ENCODE measurements at places on chromosomes 6 and 20.

- no peak for DNase-seq
- peaks cover 19% of the 10 kb centered on the region for H3K27me3 ChIP-seq
- H3K27ac ChIP-seq = no peak overlapping the region
- H3K36me3 ChIP-seq = no peaks in the 10 kb centered on the region
- H3K4me1 ChIP-seq = peaks cover 5% of the 10 kb centered on the region
Observed at GRCh38 chr20:1876217-1876921, 18.8 kb upstream of the SIRPA start.

DNA sequence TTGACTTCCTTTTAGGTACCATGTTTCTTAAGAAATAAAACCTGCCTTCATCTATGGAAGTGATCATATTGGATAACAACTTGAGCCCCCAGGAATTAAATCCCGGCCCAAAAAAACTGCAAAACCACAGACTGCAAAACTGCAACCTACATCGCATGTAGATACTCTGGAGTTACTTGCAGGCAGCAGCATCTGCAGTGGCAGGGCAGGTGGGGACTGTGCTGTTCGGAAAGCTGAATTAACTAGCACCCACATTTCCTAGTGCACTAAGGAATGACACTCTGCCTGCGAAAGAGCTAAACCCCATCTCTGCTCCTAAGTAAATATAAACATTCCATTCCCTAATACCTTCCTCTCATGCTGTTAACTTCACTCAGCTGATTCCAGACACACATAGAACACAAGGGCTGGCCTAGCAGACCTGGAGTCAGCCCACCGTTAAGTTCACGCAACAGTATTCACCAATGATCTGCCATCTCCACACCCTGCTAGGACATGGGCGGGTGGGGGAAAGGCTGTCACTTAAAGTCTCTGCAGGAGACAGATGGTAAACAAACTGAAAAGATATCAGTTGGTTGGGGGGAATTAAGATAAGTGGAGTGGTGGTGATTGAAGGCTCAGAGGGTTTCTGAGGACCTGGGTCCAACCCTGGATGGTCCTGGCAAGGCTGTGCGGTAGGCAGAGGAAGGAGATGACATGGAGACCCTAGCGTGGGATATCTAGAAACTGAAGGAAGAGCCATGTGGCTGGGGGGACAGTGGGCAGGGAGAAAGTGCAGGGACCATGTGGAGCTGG is 128.4 kb downstream of the SYCP2 start:
- DNase-seq = no peak
- no peaks in the 10 kb centered on the region for H3K4me1 ChIP-seq
- no peaks in the 10 kb centered on the region for H3K27me3 ChIP-seq
- no peak overlapping the region for H3K4me3 ChIP-seq

DNA sequence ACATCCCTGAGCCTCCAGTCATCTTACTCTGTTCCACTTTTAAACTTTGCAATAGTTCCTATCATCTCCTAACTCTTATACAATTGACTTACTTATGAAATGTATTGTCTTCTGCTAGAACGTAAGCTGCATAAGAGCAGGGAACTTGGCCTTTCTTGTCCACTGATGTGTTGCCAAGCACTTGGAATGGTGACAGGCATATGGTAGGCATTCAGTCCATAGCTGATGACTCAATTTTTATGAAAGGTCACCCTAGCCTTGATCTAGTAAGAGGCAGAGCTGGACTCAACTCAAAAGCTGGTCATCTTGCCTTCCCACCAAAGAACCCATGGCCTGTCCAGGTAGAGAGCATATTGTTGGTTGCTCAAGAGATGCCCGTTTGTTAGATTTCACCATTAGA is 82.4 kb upstream of the FAM184A start:
- H3K27me3 ChIP-seq = peaks cover 6% of the 10 kb centered on the region
- DNase-seq = no peak
- H3K36me3 ChIP-seq = no peaks in the 10 kb centered on the region
- H3K4me3 ChIP-seq = no peak overlapping the region
- no peaks in the 10 kb centered on the region for H3K4me1 ChIP-seq
- no peak overlapping the region for H3K27ac ChIP-seq

DNA sequence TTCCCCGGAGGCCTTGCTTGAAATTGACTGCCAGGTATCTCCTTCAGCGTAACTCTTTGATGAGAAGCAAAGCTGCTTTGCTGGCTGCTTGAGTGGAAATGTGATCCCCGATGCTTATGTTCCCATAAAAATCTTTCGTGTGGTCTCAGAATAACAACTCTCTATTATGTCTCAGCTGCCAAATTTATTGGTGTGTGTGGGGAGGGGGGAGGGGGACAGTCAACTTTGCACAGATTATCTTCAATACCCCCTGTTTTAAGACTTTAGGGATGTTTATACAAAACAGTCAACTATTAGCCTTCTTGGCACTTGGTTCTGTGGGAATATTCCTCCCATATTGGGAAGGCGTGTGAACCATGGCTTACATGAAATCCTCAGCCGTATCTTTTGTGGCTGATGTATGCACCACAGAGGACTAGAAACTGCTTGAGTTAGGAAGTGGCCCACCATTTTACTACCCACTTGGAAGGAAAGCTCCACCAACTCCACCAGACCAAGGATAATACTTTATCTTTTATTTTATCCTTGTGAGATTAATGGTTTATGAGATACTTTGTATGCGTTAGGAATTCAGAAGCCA is 101.5 kb upstream of the SLC24A3 start:
- DNase-seq = no peak
- H3K4me1 ChIP-seq = no peaks in the 10 kb centered on the region
- H3K27ac ChIP-seq = no peak overlapping the region
- H3K36me3 ChIP-seq = no peaks in the 10 kb centered on the region
- H3K27me3 ChIP-seq = no peaks in the 10 kb centered on the region

DNA sequence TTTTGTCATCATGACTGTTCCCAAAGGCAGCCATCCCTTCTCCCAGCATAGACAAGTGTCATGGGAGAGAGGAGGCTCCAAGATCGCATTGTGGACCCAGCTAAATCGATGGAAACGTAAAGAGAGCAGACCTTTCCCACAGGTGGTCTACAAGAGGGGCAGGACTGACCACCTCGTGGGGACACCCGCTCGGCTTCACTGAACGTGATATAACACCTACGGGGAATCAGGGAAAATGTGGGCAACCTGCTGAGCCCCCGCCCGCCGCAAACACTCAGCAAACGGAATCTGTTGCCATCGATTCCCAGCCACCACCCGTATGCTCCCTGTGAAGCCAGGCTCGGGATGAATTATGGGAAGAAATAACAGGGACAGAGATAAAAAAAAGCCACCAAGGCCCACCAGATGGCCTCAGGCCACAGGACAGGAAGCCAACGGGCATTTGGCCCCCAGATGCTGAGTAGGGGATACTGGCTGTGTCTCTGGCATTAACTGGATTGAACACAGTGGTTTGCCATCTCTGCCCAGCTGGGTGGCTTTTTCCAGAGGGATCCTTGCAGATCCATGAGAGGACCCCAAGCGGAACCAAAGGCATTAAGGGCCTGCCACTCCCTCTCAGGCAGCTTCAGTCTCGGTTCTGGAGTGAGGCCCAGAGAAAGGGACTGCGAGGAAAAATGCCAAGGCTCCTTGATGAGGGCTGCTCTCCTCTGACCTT is 44.4 kb downstream of the BMP7 start:
- no peaks in the 10 kb centered on the region for H3K36me3 ChIP-seq
- no peak for DNase-seq
- no peak overlapping the region for H3K27ac ChIP-seq
- H3K27me3 ChIP-seq = peaks cover 12% of the 10 kb centered on the region

GRCh38 chr6:144753023-144753705 is 468.0 kb downstream of the UTRN start:
- H3K4me1 ChIP-seq = peaks cover 18% of the 10 kb centered on the region
- DNase-seq = no peak
- H3K4me3 ChIP-seq = no peak overlapping the region

DNA sequence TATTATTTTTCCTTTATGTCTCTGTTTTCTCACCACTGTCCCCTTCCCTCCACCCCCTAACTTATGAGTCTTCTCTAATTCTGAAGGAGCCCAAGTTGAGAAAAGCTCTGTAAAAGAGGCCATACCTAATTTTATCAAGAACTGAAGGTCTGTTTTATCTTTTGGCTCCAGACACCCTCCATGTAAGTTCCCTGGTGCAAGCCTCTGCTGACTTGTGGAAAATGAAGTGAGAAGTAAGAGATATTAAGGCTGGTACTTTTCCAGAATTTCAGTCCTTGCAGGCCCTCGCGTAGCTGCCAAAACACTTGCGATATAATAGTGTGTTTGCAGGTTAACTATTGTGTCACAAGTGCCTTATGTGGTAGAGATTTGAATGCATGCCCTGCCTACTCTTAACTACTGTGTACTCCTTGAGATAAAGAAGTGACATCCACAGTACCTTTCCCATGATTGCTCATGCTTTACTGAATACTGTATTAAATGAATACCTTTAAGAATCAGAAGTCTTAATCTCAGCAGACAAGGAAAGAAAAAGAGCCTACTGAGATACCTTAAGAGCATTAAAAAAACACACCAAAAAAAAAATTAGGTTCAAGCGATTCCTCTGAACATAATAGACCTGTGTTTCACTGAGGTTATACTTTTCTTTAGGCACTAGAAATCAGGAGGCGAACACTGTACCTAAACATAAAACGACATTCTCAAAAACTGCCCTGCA is 143.6 kb upstream of the ZNF184 start:
- H3K27ac ChIP-seq = no peak overlapping the region
- H3K4me3 ChIP-seq = peak overlapping the region; percentile 93
- no peaks in the 10 kb centered on the region for H3K36me3 ChIP-seq
- H3K27me3 ChIP-seq = peaks cover 13% of the 10 kb centered on the region
- peaks cover 18% of the 10 kb centered on the region for H3K4me1 ChIP-seq

DNA sequence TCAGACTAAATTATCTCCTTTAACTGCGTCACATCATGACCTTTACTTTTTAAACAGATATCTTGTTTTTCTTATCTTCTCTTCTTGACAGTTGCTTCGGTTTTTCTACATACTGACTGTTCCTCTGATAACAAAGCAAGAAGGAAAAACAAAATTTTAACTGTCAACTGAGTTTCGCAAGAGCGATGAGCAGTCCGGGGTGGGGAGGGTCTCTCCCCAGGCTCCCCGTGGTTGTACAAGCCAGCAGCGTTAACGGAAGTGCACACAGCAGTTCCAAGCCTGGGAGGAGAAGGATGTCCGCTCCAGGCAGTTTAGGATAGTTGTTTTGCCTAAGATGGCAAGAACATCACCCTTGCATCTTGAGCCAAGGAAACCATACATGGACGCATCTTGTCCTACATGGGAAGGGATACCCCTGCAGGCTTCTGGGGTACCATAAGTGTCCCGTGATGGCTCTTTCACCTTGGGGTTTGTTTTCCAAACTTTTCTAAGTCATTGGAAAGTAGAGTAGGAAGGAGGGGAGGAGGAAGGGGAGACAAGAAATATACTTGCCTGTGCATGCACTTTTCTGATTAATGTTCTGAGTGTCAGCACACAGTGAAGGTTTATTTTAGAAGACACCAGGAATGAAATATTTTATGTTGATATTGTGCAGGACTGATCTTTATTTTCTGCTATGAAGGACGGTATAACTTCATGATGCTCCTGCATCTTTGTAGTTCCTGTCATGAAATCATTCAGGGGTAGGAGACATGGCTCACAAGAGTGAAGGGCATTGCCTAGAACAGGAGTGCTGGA is 20.8 kb downstream of the SLC24A3 start:
- DNase-seq = no peak
- no peak overlapping the region for H3K4me3 ChIP-seq
- no peaks in the 10 kb centered on the region for H3K4me1 ChIP-seq
- H3K27me3 ChIP-seq = peaks cover 4% of the 10 kb centered on the region
- H3K27ac ChIP-seq = no peak overlapping the region

GRCh38 chr20:4901031-4901818 is 100.1 kb downstream of the SLC23A2 start:
- H3K4me1 ChIP-seq = peaks cover 16% of the 10 kb centered on the region
- H3K36me3 ChIP-seq = peaks cover 17% of the 10 kb centered on the region
- H3K4me3 ChIP-seq = no peak overlapping the region
- H3K27me3 ChIP-seq = peaks cover 4% of the 10 kb centered on the region
- no peak overlapping the region for H3K27ac ChIP-seq
- DNase-seq = no peak

GRCh38 chr20:41540459-41540858 is 77.7 kb downstream of the CHD6 start:
- H3K36me3 ChIP-seq = peaks cover 13% of the 10 kb centered on the region
- no peaks in the 10 kb centered on the region for H3K27me3 ChIP-seq
- no peak overlapping the region for H3K4me3 ChIP-seq

- no peaks in the 10 kb centered on the region for H3K36me3 ChIP-seq
- no peak for DNase-seq
- H3K27me3 ChIP-seq = no peaks in the 10 kb centered on the region
Observed at GRCh38 chr6:27426045-27426620, 37.6 kb downstream of the ZNF391 start.

- peak overlapping the region; percentile 15 for H3K4me3 ChIP-seq
- 0 out of 2 replicates have a peak, but pooled peaks cover 4% of the 10 kb centered on the region for H3K4me1 ChIP-seq
- no peaks in the 10 kb centered on the region for H3K36me3 ChIP-seq
- H3K27me3 ChIP-seq = peaks cover 10% of the 10 kb centered on the region
- DNase-seq = no peak
Observed at GRCh38 chr6:54011277-54011648, 100.0 kb upstream of the MLIP start.

DNA sequence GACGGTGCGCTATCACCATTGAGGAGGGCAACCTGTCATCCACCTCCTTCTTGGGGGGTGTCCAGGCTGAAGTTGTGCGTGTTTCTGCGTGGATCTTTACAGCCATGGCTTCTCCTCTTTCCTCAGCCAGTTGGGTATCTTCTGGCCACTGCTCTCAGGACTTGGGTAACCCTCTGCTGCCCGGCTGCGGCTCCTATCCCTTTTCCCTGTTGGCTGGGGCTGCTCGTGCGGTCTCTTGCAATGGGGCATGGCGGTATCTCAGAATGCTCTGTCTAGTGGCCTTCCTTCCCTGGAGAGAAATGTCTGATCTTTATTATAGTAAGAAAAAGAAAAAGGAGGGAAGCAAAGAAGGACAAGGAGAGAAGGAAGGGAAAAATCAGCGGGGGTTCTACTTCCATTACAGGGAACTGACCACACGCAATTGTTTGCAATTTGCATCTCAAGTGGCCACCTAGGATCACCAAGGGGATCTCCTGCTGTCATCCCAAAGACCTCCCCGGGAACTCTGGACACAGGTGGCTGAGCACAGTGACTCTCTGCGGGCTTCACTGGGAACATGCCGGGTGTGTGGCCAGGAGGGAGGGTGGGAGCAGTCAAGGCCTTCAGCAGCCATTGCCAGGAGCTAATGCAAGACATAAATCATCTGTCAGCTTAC is 60.8 kb downstream of the NPEPL1 start:
- peaks cover 51% of the 10 kb centered on the region for H3K27me3 ChIP-seq
- DNase-seq = no peak
- no peak overlapping the region for H3K27ac ChIP-seq
- H3K36me3 ChIP-seq = no peaks in the 10 kb centered on the region
- H3K4me3 ChIP-seq = no peak overlapping the region

GRCh38 chr20:57137676-57138075 is 128.8 kb downstream of the BMP7 start:
- H3K36me3 ChIP-seq = no peaks in the 10 kb centered on the region
- H3K27me3 ChIP-seq = peaks cover 26% of the 10 kb centered on the region
- no peak overlapping the region for H3K27ac ChIP-seq
- no peak for DNase-seq
- no peak overlapping the region for H3K4me3 ChIP-seq

- DNase-seq = no peak
- no peaks in the 10 kb centered on the region for H3K36me3 ChIP-seq
- no peaks in the 10 kb centered on the region for H3K4me1 ChIP-seq
- no peak overlapping the region for H3K27ac ChIP-seq
Observed at GRCh38 chr6:90846824-90847223, 260.0 kb upstream of the MAP3K7 start.
